Calu3 (cell line): ENCODE measurements at places on chromosomes 3 and 15.

- no peak for DNase-seq
These were observed 299.1 kb upstream of the TLE3 start for GRCh38 chr15:70396807-70397206.

DNA sequence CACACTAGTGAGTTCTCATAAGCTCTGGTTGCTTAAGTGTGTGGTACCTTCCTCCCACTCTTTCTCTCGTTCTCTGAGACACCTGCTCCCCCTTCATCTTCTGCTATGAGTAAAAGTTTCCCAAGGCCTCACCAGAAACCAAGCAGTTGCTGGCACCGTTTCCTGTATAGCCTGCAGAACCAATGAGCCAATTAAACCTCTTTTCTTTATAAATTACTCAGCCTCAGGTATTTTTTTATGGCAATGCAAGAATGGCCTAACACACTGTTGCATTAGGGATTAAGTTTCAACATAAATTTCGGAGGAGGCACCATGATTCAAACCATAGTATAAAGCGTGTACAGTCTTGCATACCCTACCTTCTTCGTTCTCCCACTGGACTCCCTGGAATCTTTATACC lies 252.3 kb upstream of the CHRM5 start:
- DNase-seq = no peak

DNA sequence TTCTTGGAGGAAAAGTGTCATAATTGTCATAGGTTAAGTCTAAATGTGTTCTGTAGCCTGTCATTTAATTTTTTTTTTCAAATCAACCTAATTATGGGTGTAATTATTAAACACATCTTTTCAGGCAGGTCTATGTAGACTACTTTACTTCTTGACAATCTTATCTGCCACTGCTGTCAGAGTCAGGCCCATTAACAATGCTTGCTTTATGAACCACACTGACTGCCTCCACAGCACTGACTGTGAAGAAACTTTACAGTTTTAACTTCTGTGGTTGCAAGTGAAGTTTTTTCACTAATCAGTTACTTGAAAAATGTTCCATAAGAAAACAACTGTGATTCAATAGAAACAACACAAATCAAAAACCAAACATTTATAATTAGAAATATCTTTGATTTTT lies 407.8 kb downstream of the PLCL2 start:
- no peak for DNase-seq

DNA sequence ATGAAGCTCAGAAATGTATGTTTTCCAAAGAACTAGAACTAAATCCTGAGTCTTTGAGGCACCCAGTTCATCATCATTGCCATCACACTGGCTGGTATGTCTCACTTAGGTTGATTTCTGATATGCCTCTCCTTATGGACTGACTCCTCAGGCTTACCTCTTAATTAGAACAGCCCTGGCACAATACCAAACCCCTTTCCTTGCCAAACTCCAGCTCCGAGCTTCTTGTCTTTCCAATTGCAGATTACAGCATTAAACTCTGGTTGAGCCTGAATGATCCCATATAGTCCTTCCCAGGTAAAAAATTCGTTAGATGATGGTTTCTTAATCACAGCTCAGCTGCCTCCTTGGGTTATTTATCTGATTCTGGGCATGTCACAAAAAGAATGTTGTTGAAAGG lies 66.3 kb downstream of the RTP4 start:
- no peak for DNase-seq

- DNase-seq = no peak
These were observed 383.6 kb upstream of the SEMA6D start for GRCh38 chr15:47333734-47334133.

DNA sequence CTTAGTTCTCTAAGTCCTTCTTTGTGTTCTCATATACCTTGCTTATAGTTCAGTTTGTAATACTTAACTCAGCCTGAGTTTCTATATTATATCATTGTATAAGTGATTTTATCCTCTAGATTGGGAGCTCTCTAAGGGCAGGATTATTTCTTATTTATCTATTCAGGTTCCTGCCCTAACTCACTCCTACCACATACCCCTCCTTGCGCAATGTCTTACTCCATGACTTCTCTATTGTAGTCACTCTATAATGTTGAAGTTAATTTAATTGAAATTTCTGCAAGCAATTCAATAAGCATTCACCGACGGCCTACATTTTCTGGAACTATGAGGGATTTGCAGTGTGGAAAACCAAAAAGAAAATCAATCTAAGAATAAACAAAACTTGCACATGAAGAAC lies 3.6 kb upstream of the OR5K4 start:
- DNase-seq = no peak

DNA sequence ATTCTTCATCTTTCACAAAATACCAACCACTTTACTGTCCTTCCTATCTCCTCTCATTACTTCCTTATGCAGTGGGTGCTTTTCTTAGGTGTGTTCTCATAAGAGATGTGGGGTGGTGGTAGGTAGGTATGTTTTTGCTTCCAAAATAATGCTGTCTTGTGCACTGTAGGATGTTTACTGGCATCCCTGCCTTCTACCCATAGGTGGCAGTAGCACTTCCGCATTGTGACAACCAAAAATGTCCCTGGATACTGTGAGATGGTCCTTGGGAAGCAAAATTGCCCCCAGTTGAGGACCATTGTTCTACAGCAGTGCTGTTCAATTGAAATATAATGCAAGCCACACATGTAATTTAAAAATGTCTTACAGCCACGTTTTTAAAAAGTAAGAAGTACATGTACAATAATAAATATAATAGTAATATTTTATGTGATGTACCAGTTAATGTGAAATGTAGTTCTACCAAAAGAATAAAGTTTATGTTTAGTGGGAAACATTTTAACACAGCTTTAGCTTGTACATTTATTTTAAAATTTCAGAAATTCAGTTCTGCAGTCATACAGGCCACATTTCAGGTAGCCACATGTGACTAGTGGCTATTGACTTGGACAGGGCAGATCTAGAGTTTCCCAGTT lies 75.2 kb downstream of the NEO1 start:
- DNase-seq = peak; percentile 46

- DNase-seq = peak; percentile 9
These were observed 421.3 kb downstream of the PYDC2 start for GRCh38 chr3:191882289-191882688.
